ENCODE measurements at places on chromosomes 6 and 20.

GRCh38 chr6:11331111-11331510 lies 98.6 kb upstream of the NEDD9 start:
- no peak for DNase-seq

GRCh38 chr6:21321076-21321475 lies 272.5 kb upstream of the SOX4 start:
- no peak for DNase-seq

GRCh38 chr20:52060794-52061714 lies 130.5 kb downstream of the ZFP64 start:
- no peak for DNase-seq

GRCh38 chr6:148464319-148465010 lies 121.8 kb downstream of the SASH1 start:
- DNase-seq, result no peak

GRCh38 chr20:18665135-18665534 lies 77.3 kb downstream of the DTD1 start:
- no peak for DNase-seq

DNA sequence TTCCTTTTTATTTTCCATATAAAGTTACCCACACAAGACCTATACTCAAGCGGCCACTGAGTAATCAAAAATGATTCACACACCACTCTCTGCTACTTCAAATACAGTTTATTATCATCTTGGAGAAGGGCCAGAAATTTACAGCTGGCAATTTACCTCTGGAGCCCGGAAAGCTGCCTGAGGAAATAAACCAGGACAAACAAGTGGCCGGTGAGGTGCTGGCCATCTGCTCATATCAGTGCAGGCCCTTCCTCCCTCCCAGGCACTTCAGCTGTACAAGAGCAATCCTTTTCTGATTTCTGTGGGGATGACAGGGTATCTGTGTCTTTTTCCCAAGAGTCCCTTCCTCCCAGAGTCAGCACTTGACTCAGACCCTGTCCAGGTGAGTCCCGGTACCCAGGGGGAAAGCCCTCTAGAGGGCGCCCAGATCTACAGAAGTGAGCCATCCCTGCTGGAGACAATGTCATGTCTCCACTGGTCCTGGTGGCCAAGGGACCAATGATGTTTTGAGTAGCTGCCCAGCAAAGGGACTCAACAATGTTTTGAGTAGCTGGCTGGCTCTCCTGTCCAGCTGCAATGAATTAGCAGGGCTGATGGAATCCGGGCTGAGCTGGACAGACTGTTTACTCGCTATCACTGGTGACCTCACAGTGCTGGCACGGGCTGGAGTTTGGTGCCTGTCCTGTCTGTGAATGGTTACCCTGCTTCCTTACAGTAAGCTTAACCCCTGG lies 23.6 kb downstream of the LRP11 start:
- DNase-seq, result no peak

- no peak for DNase-seq
Observed at GRCh38 chr6:108200631-108201030, 34.8 kb downstream of the NR2E1 start.

- DNase-seq, result no peak
Observed at GRCh38 chr6:168455847-168456530, 15.0 kb downstream of the SMOC2 start.

- no peak for DNase-seq
Observed at GRCh38 chr20:41052742-41053419, 24.3 kb downstream of the TOP1 start.

GRCh38 chr6:74073999-74074398 lies 378.0 kb downstream of the CD109 start:
- no peak for DNase-seq

DNA sequence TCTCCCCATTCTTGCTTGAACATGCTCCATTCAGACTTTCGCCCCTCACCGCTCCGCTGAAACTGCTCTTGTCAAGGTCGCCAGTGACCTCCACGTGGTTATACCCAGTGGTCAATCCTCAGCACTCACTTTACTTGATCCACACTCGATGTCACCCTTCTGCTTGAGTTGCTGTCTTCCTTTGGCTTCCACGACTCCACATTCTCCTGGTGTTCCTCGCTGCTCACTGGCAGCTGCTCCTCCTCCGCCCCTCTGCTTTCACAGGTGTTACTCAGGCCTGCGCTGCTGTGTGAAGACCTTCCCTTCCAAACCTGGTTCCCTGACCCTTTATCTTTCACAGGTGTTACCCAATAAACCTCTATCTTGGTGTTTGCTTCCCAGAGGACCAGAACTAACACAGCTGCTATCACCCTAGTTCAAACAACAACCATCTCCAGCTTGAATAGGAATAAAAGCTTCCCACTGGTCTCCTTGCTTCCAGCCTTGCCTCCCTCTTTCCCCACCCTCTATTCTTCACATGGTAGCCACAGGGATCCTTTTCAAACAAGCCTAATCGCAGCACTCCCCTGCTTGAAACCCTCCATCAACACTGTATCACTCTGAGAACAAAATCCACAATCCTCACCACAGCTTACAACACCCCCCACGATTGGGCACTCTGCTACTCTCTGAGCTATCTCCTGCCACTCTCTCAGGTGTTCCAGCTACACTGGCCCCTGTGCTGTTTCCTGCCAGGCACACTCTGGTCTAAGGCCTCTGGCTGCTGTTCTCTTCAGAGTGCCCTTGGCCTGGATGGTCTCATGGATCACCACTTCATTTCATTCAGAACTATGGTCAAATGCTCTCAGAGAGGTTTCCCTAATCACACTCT lies 10.7 kb downstream of the PPIL1 start:
- DNase-seq, result no peak

GRCh38 chr6:5379647-5380242 lies 118.4 kb downstream of the FARS2 start:
- no peak for DNase-seq

DNA sequence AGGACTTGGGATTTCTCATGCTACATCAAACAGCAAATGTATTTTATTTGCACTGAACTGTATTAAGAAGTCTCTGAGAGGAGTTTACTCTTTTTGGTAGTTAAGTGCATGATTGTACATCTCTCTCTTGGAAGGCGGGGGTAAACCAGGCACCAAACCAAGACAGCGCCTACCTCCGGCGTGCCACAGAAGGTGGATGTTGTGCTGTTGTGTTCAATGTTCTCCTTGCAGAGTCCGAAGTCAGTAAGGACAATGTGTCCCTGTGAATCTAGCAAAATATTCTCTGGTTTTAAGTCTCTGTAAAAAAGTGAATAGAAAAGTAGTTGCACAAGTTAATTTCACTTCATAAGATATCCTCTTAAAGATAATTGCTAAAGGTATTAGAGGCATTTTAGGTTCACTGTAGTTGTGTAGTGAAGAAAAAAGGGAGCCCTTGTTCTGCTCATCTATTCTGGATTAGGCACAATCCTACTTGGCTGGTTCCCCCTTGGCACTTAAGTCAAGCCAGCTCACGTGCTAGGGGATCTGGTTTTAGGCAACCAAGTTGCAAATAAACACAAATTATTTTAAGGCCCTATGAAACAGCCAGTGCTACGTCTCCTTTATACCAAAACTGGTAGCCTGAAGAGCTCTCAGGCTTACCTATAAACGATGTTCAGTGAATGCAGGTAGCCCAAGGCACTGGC lies 119.7 kb upstream of the SLC2A12 start:
- no peak for DNase-seq

GRCh38 chr6:37650071-37650481 lies 47.6 kb downstream of the MDGA1 start:
- no peak for DNase-seq

- DNase-seq, result no peak
Observed at GRCh38 chr20:53609491-53610445, 16.1 kb upstream of the ZNF217 start.

GRCh38 chr6:133410638-133411435 lies 169.7 kb downstream of the EYA4 start:
- DNase-seq, result no peak

- no peak for DNase-seq
Observed at GRCh38 chr20:33239418-33239817, 3.6 kb downstream of the BPIFA1 start.

DNA sequence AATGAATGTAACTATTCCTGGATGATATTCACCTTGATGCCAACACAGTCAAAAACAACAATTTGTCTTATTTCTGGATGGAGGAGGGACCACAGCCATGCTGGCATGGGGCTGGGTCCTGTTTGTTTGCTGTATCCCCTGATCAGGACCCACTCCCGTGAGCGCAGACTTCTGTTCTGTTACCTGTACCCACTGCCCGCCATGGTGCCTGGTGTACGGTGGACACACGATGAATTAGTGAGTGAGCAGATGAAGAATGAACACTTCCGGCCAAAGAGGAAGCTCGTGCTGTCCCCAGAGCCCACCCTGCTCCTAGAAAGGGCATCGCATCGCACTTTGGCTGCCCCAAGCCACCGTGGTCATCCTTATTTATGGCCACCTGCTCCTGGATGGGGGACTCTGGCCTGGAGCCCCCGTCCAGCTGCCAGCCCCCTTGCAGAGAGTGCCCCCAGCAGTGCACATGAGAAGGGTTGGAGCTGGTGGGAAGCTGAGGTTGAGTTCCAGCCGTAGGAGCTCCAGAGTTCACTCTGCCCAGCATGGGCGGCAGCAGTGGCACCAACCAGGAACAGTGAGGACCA lies 100.9 kb downstream of the BMP7 start:
- DNase-seq, result no peak

DNA sequence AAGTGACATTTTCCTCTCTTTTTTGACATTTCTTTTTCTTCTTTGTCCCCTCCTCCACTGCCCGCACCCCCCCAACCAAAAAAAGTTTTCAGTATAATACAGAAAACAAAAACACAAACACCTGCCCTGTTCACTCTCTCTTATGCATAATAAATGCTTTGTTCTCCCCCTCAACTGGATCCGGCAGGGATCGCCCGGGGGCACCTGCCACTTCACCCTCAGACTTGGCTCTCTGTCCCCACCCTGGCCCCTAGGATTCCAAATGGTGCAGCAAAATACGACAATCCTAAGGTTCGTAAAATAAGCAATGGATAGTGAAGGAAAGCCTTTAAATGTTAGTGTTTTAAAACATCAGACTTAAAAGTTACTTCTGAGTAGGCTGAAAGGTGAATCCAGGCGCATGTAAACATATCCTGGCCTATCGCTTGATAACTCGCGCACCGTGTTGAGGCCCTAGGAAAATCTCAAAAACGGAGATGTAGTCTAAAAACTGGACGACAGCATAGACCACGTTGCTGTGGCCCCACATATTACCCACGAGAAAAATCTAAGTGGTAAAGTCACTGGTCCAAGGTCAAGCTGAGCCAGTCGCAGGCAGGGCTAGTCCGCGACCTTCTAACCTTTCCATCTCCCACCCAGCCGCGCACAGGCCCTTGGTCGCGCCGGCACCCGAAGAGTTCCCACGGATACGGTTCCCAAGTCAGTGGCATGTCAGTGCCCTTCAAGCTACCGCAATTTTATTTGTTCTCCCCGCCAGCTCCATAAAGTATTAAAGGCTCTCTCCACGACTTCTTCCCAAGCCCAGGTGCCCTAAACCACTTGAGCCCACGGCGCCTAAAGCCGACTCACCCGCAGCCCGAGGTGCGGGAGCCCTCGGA lies 130.8 kb downstream of the OGFRL1 start:
- DNase-seq, result no peak

GRCh38 chr6:40535110-40535818 lies 51.9 kb downstream of the LRFN2 start:
- DNase-seq, result no peak

- no peak for DNase-seq
Observed at GRCh38 chr6:105920071-105920470, 166.1 kb upstream of the PRDM1 start.

DNA sequence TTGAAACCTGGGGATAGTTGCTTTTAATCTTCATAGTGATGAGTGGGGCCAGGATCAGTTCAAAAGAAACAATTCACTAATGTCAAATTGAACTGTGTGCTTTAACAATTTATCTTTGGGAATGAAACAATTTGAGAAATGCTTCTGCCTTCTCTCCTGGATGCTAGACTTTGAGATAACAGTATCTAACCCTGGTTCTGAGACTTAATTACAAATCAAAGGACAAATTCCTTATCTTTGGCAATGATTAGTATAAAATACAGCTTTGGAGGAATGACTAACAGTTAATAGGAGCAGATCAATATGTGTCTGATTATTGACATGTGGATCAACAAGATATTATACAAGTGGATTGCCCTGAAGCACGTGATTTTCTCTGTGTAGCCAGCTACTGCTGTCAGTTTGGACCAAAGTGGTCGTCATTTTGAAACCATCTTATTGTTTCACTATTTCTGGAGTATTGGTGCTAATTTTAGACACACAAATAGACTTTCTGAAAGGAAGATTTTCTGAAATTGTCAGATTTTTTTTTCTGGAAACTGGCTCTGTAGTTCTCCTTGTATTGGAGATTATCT lies 6.2 kb upstream of the FLRT3 start:
- no peak for DNase-seq

GRCh38 chr6:116975600-116975999 lies 98.6 kb downstream of the RFX6 start:
- no peak for DNase-seq

DNA sequence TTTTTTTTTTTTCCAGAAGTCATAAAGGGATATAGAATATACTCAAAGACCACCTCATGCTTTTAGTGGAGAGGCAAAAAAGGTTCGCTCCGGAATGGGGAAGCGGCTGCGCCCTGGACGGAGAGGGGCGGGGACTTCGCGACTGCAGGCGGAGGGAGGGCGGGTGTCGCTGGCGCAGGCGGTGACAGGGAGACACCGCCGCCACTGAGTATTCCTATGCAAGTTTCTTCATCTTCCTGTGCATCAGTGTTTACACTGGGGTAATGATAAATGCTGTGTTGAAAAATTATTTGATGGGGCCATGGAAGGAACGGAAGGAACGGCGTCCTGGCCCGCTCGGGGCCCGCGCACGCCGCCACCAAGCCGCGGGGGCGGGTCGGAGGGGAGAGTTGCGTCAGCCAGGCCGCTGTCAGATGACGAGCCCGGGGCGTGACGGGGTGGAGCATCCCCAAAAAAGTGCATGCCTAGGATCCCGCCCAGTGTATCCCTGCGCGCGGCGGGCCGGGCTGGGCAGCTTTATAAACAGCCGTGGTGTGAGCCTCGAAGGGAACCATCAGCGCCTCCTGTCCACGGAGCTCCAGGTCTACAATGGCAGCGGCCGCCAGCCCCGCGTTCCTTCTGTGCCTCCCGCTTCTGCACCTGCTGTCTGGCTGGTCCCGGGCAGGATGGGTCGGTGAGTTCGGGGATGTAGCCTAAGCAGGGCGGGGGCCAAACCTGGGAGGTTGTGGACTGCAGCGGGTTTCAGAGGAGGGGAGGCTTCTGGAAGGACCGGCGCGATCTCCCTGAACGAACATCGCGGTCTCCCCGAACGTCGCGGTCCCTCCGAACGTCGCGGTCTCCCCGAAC lies at the start of gene ULBP1:
TSS of gene ULBP1 (plus strand) at position 482 of the 846 bp plus-strand sequence. CDS start at position 589, 107 bp downstream.
- DNase-seq, result peak; percentile 31

GRCh38 chr6:157162766-157163433 lies 160.4 kb downstream of the TMEM242 start:
- no peak for DNase-seq

DNA sequence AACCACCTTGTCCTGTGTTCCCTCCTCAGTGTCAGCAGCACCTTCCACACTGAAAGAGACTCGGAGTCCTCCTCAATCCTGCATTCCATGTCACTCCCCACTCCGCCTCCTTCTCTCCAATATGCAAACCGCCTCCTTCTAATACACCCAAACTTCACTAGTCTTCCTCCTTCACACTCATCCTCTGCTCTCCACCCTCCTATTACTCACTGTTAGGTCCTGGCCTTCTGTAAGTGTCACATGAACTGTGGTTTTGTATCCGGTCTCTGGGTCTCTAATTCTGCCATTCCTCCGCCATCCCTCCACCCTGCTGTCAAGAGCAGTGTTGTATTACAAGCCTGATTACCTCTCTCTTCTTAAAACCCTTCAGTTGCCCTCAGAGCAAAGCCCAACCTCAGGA lies 200.5 kb upstream of the CDYL start:
- no peak for DNase-seq
